ENCODE measurements at places on chromosomes 2 and 18.

GRCh38 chr2:61726456-61727209 is 127.2 kb downstream of the FAM161A start:
- no peak for DNase-seq

DNA sequence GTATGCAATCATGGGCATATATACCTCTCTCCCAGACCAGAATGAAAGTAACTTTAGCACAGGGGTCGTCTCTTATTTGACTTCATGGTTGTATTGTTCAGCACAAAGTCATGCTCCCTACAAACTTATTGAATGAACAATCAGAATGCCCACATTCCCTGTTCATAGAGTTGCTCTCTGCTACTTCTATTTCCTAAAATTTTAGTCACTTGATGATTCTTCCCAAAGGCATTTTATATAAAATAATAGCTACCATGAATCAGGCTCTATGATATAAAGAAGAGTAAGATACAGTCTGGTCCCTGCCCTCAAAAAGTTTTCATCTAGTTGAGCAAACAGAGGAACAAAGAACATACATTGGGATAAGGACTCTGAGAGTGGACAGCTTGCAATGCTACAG is 162.2 kb downstream of the SLC39A10 start:
- DNase-seq: no peak

DNA sequence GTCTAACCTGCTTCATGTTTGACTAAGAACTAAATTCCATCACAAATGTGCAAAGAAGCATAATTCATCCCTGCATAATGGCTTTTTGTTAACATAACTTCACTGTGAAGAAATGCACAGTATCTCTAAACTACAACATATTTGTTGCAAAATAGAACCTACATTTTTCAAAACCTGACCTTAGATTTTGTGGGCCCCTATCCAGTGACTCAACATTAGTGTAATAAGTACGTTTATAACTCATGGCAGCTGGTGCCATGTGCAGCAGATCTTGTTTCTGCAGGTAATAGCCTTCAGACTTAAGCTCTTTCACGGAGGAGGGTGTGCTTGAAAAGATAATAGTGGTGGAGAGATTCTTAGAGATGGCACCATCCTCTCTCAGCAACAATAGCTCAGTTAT is 28.6 kb upstream of the VWC2L start:
- DNase-seq: no peak

DNA sequence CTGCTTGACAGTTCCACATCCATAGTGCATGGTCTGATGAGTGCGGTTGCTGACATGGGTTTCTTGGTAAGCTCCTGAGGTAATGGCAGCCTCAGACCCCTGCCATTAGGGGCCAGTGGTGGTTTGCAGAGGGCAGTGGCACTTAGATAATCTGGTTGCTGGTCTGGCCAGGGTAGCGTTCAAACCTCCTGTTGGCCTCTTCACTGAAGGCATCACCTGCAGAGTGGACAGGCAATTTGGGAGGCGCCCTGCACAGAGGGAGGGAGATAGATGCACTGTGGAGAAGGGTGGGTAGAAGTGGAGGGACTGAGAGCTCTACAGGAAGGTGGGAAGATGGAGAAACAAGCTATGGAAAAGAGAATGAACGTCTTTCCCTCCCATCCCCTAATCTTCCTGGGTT is 3.7 kb downstream of the HTRA2 start:
- DNase-seq: no peak
